ENCODE measurements at places on chromosomes 6 and 20.

DNA sequence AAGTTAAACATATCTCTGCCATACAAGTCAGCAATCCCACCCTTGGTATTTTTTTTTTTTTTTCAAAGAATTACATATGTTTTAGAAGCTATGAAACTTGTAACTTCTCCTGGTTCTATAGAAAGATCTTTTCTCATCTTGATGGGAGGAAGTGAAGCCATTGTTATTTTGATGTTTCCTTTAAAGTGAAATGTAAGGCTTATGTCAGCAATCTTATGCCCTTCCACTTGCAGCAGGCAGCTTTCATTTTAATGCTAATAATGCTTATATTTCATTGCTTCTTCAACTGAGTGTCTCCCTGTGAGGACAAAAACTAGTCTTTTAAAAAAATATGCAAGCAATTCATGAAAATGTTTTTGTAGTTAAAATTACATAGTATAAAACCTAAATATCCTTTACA is 1614.7 kb downstream of the KHDRBS2 start:
- DNase-seq: no peak

GRCh38 chr20:6920991-6921613 is 153.6 kb downstream of the BMP2 start:
- no peak for DNase-seq

- peak; percentile 27 for DNase-seq
Observed at GRCh38 chr6:142301651-142302391, at the start of gene ADGRG6. TSS of gene ADGRG6 (plus strand) at chr6:142302007. CDS start at chr6:142302330, 323 bp downstream.

DNA sequence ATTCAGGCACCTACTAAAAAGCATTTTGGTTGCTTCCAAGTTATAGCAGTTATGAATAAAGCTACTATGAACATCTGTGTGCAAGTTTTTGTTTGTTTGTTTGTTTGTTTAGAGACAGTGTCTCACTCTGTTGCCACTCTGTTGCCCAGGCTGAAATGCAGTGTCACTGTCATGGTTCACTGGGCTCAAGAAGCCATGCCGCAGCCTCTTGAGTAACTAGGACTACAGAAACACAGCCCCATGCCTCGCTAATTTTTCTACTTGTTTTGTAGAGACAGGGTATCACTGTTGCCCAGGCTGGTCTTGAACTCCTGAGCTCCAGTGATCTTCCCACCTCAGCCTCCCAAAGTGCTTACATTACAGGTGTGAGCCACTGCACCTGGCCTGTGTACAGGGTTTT is 795.9 kb downstream of the EPHA7 start:
- DNase-seq: no peak

GRCh38 chr6:138099832-138100231 is 7.4 kb downstream of the PERP start:
- DNase-seq: no peak

DNA sequence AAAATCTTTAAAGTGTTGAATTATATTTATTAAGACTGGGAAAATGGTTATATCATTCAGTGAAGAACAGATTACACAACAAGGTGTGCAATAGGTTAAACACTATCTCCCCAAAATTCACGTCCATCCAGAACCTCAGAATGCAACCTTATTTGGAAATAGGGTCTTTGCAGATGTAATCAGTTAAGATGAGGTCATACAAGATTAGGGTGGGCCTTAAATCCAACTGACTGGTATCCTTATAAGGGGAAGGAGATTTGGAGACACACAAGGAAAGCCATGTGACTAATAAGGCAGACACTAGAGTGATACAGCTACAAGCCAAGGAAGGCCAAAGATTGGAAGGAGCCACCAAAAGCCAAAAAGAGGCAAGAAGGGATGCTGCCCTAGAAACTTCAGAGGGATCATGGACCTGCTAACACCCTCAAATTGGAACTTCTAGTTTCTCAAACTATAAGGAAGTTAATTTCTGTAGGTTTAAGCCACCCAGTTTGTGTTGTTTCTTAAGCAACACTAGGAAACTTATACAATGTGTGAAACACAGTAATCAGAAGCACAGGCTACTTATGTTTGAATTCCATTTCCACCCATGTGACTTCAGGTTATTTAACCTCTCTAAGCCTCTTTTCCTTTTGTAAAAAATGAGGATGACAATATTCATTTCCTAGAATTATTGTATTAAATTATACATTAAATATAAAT is 16.9 kb downstream of the ILRUN start:
- no peak for DNase-seq

- no peak for DNase-seq
Observed at GRCh38 chr6:30156262-30156599, 4.8 kb downstream of the TRIM10 start.

GRCh38 chr20:59813126-59813947 is 120.1 kb downstream of the SYCP2 start:
- no peak for DNase-seq

DNA sequence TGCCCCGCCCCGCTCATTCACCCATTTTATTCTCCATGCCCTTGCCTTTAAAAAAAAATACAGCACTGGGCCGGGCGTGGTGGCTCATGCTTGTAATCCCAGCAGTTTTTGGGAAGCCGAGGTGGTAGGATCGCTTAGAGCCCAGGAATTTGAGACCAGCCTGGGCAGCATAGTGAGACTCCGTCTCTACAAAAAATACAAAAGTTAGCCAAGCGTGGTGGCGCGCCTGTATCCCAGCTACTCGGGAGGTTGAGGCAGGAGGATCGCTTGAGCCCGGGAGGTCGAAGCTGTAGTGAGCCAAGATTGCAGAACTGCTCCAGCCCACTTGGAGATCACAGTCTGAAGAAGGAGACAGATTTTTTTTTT is 407 bp upstream of the KIF6 start:
- no peak for DNase-seq

GRCh38 chr6:10373642-10374359 is 41.1 kb downstream of the TFAP2A start:
- no peak for DNase-seq

DNA sequence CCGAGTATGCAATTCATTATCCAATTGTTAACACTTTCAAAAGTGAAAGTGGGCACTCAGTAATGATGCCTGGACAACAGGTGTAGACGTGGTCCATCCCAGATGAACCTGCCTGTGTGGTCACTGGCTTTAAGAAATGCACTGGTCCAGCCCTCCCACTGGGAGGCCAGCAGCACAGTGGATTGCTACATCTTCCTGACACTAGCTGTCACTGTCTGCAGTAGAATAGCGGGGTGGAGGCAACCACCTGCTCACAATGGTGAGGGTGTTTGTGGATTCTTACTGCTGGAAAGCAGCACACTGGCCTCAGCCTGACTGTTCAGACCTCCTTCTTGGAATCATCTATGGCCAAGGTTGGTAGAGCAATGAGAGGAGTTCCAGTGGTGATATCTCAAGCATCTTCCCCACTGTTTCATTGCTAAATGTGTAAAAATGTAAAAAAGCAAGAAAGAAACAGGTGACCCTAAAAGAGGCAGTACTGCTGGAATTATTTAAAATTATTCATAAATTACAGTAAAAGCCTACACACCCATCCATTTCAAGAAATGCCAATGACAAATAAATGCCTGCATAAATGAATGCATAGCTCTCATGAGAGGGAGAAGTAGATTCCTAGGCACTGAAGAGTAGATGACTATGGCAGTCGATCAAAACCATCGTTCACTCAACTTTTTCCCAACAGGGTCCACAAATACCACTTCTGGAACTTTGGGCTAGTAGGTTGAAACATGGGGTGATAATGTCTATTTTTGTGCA is 228.0 kb upstream of the PLN start:
- DNase-seq: peak; percentile 15

GRCh38 chr20:18466574-18466893 is 296 bp downstream of the DZANK1 start:
- DNase-seq: no peak

DNA sequence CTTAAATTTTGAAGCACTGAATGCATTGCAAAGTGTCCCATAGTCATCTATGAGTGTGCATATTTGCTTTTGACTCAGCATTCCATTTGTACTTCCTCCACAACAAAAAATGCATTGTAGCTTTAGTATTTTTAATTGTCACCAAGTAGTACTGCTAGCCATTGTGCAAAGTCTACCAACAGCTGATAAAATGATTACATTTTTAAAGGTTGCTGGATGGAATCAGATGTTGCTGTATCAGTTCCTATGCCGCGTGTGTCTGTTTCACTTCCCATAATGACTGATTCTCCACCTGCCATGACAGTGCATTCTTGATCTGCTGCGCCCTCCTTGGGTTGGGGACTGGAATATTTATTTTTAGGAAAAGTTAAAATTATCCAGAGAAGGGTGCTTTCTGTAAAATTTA is 41.2 kb downstream of the SLX4IP start:
- DNase-seq: no peak

DNA sequence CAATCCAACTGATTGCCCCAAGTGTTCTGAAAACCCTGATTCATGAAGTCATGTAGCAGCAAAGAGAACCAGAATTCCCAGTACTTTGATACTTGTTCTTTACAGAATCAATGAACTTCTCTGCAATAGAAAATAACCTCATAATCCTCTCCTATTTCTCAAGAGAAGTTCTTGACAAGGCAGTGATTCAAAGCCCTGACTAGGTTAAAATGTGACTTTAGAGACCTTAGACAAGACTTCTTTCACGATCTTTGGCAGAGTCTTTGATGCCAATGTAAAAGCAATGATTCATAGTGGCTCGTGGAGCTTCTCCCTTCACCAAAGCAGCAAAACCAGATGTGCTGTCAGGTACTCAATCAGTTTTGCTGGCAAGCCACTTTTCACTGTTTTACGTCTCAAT is 95.2 kb downstream of the CDK19 start:
- DNase-seq: no peak

GRCh38 chr6:33198853-33199436 is 1.5 kb downstream of the RXRB start:
- no peak for DNase-seq

DNA sequence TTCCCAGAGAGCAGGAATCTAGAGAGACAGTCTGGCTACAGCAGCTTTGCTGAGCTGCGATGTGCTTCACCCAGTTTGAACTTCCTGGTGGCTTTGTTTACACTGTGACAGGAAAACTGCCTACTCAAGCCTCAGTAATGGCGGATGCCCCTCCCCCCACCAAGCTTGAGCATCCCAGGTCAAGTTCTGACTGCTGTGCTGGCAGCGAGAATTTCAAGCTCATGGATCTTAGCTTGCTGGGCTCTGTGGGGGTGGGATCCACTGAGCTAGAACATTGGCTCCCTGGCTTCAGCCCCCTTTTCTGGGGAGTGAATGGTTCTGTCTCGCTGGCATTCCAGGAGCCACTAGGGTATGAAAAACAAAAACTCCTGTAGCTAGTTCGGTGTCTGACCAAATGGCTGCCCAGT is 91.0 kb upstream of the ESR1 start:
- no peak for DNase-seq

- DNase-seq: peak; percentile 72
Observed at GRCh38 chr20:44217342-44218092, 6.9 kb upstream of the OSER1 start.

- DNase-seq: no peak
Observed at GRCh38 chr6:51928320-51928719, 159.1 kb downstream of the PKHD1 start.

DNA sequence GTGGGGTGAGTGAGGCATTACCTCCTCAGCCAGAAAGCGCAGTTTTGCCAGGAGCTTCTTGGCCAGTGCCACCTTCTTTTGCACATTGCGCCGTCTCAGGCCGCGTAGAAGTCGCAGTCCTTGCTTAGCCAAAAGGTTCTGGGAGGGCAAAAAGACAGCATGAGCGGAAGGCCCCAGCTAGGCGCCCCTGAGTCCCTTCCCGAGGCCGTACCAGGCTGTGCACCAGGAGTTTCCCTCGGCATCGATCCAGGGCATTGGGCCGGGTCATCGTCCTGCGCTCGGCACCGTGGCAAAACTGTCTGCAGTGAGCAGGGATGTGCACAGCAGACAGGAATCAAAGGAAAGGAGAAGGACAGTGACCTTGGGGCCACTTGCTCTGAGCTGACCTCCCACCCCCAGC is 20.2 kb upstream of the SPAG4 start:
- DNase-seq: no peak

- DNase-seq: no peak
Observed at GRCh38 chr6:2178125-2178524, 67.3 kb downstream of the GMDS start.

DNA sequence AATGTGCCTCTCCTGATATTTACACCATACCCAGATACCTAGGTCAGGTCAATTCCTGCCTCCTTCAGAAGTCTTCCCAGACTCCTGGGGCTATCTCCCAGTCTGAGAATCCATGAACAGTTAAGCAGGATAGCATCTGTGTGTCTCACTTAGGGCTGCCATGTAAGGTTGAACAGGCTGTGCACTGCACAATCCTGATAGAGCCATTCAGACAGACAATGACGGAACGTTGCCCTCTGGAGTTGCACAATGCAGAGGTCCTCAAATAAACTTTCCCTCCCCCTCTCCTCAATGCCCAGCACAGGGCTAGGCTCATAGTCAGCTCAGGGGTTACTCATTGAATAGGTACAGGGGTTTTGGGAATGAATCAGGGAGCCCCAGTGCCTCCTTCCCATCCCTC is 89.7 kb downstream of the CD40 start:
- no peak for DNase-seq

- DNase-seq: peak; percentile 44
Observed at GRCh38 chr20:24469116-24469893, at the start of gene SYNDIG1. TSS of gene SYNDIG1 (plus strand) at chr20:24469629. CDS start at chr20:24543098, 73,469 bp downstream.

DNA sequence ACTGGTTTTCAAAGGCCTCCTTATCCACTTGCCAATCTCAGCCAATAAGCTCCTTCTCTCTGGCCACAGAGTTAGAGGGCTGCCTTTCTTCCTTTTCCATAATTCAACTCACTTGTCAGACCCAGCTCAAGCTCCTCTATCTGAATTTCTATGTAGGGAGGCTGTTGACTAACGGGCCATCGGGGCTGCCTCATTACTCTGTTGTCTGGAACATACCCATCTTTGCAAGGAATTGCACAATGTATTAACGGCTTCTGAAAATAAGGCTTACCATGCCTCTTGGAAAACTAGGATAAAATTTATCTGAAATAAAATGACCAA is 28.5 kb upstream of the KIF6 start:
- no peak for DNase-seq
